T-cell (primary cell): ENCODE measurements at places on chromosomes 1 and 21. TPM values are rescaled to one million over a fixed set of nuclear protein-coding genes. Genes with fewer than 3 reads are reported as not detected.

- no peak overlapping the region for H3K4me3 ChIP-seq
- DNase-seq = no peak
Observed at GRCh38 chr1:221805121-221805520, 63.2 kb upstream of the DUSP10 start.

- H3K27me3 ChIP-seq = no peaks in the 10 kb centered on the region
- no peaks in the 10 kb centered on the region for H3K4me1 ChIP-seq
- DNase-seq = no peak
- H3K4me3 ChIP-seq = no peak overlapping the region
Observed at GRCh38 chr1:43912607-43913006, 21.0 kb upstream of the ARTN start.

GRCh38 chr1:89781494-89782126, 39.2 kb upstream of the LRRC8D start:
- no peak overlapping the region for H3K27ac ChIP-seq
- H3K27me3 ChIP-seq = no peaks in the 10 kb centered on the region
- H3K4me1 ChIP-seq = peaks cover 12% of the 10 kb centered on the region
- H3K4me3 ChIP-seq = no peak overlapping the region
- H3K36me3 ChIP-seq = no peaks in the 10 kb centered on the region
- peak; percentile 73 for DNase-seq

Gene COL9A2
- total RNA-seq = 3.5 TPM

Gene TCEA3
- total RNA-seq = 16.1 TPM

Gene USF1
- total RNA-seq = 65.4 TPM

Gene EVA1C
- 22.1 TPM for total RNA-seq
